ENCODE measurements at places on chromosomes 4 and X.

GRCh38 chr4:26362745-26363439 lies 42.1 kb downstream of the RBPJ start:
- no peak for ATAC-seq

GRCh38 chr4:78166622-78167021 lies 109.5 kb downstream of the FRAS1 start:
- peak; percentile 90 for ATAC-seq

DNA sequence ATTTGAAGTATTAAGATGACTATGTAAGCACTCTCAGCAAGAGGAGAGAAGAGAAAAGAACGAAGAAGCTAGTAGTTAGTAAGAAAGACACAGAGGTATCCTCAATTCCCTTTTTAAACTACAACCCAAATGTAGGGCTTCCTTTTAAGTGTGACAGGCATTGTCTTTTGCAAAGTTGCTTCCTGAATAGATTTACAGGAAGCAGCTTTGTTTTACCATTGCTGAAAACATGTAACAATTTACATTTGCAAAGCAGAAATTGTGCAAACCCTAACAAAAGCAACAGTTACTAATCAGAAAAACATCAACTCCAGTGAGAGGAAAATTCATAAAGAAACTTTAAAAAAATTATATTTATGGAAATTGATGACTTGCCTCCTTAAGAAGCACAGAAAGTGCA lies 96.4 kb downstream of the FAM13A start:
- no peak for ATAC-seq

- ATAC-seq: no peak
These were observed 10.6 kb upstream of the GPM6B start for GRCh38 chrX:13827298-13828090.

GRCh38 chr4:118113220-118113619 lies 78.9 kb downstream of the NDST3 start:
- ATAC-seq: no peak

- ATAC-seq: no peak
These were observed 310.2 kb downstream of the FAT4 start for GRCh38 chr4:125624951-125625350.

DNA sequence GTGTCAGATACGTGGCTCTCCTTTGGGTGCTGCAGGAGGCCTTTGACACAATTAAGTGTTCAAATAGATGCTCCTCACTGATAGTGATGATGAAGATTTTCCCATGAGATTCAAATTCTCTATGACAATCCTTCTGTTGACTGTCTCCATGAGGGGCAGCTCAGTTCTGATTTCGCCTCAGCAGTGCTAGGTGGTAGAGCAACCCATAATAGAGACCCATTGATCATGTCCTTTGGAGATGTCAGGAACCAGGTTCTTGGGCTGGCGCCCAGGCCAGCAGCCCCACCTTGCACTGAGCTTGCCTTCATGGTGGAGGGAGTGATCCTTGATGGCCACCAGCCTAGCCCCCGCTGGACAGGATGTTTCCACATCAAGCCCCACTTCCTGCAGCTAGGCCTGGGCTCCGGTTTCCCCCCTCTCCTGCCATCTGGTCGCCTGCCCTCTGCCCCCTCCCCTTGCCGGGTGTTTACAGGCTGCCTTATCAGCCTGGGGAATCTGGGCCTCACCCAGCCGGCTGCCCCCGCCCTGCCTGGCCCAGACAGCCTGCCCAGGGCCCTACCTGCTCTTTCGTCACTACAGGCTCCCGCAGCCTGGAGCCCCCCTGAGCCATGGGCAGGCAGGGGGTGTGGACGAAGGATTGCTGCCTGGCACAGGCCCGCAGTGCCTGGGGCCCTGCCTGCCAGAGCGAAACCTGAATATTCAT lies 12.6 kb downstream of the ELF4 start:
- ATAC-seq: peak; percentile 93

GRCh38 chrX:153662266-153662665 lies 11.3 kb downstream of the PNCK start:
- no peak for ATAC-seq

DNA sequence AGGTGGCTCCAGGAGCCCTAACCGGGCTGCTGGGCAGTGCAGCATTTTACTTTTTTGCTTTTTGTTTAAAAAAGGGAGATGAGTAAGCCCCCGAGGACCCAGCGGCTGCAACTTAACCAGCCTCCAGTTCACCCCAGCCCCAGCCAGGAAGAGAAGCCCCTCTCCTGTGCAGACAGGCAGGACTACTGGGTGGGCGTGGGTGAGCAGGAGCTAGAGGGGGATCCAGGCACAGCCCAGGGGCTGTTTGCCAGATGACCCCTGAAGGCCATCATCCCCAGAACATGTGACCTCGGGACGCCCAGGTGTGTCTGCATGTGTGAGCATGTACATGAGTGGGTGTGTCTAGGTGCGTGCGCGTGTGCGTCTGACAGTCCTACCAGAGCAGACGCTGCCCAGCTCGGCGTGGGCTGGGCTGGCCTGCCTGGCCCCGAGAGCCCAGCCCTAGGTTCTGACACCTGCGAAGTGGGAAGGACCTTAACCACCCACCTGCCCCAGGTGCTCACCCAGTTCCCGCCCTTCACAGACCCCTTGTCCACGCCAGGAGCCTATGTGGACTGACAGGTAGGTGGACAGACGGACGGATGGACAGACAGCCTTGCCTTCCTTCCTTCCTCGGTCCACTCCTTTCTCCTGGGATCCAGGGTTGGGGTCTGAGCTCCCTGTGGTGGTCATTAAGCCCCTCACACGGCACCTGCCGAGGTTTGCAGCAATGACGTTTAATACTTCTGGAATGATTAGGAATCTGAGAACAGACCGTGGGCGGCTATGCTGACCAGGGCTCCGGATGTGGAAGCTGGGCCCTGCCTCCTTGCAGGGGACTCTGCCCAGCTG lies 7.8 kb upstream of the HAUS3 start:
- no peak for ATAC-seq

DNA sequence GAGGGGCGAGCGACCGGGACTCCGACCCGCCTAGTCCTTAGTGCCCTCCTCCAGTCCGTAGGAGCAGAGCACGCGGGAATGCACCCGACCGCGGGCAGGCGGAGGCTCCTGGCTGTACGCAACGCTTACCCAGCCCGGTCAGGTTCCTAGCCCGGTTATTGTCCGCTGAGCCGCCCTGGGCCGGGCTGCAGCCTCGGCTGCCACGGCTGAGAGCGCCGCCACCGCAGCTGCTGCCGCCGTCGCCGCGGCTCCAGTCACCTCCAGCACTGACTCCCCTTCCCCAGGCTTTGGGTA lies at the start of gene AMER1:
AMER1 (minus strand) TSS at position 268 of the 294 bp plus-strand sequence. CDS start 12,422 bp downstream, outside the sequence.
- peak; percentile 72 for ATAC-seq

DNA sequence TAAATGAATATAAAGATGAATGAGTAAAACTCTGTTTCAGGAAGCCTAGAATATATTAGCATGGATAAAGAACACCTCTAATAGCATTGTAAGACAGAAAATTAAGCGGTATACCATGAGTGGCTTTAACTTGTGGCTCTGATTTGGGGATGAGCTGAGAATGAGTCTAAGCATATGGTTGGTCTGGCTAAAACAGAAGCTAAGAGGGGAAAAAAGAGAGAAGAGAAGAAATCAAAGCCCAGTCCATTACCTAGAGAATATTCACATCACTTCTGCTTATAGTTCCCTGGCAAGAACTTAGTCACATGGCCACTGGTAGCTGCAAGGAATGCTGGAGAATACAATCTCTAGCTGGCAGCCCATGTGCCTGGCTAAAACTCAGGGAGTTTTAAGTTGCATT lies 414.5 kb downstream of the PRDM5 start:
- ATAC-seq: no peak

DNA sequence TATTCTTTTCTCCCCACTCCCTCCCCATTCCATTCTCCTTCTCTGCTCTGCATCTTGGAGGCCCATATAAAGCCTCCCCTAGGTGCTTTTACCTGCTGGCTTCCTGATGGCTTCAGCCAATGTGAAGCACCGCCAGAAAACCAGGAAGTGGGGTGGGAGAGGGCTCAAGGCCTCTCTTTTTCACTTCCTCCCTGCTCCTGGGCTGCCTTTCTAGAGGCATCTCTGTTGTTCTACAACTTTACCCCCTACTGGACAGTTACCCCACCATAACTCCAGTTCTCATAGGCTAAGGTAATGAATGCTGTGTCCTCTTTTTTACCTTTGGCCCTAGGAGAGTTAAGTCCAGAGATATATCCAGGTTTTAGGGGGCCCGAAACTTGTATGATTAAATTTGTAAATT lies 62.4 kb upstream of the PPARGC1A start:
- no peak for ATAC-seq

GRCh38 chrX:74490247-74490646 lies 69.0 kb downstream of the SLC16A2 start:
- no peak for ATAC-seq

GRCh38 chr4:18691431-18692200 lies 670.1 kb upstream of the LCORL start:
- no peak for ATAC-seq

DNA sequence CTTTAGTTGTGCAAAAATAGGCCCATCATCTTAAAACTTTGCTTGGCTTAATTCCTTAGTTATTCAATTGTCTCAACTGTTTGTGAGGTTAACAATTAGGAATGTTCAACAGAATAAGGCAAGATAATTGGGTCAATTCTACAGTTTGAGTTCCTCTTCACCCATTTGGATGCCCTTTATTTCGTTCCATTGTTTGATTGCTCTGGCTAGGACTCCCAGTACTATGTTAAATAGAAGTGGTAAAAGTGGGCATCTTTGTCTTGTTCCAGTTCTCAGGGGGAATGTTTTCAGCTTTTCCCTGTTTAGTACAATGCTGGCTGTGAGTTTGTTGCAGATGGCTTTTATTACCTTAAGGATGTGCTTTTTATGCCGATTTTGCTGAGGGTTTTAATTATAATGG lies 761.5 kb upstream of the GRIA3 start:
- no peak for ATAC-seq

GRCh38 chr4:54315561-54316538 lies 86.8 kb downstream of the PDGFRA start:
- ATAC-seq: no peak

DNA sequence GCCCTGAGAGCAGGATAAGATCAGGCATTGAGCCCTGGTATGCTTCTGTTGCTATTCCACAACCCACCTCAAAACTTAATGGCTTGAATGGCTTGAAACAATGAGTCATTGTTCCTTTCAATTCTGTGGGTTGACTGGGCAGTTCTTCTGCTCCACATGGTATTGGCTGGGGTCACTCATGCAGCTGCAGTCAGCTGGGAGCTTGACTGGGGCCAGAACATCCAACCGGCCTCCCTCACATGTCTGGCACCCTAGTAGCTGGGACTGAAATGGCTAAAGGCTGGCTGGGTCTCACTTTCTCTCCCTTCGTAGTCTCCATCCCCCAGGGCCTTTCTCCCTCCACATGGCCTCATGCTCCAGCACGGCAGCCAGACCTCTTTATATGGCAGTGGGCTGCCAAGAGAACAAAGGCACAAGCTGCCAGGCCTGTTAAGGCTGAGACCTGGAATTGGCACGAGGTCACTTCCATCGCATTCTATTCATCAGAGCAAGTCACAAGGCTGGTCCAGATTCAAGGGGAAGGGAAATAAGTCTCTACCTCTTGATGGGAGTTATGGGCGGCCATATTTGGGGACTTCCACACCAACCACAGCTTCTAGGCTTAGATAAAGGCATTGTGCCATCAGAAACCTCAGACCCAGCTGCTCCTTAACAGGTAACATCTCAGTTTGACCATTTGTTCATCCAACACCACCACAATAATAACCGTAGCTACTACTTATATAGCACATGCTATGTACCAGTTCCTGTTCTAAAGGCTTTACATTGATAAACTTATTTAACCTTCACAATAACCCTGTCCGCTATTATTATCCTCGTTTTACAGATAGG lies 159.7 kb upstream of the ATP6AP2 start:
- ATAC-seq: no peak

- no peak for ATAC-seq
These were observed 109.4 kb downstream of the EFHC2 start for GRCh38 chrX:44234116-44234515.

GRCh38 chr4:113844369-113844768 lies 82.8 kb upstream of the CAMK2D start:
- no peak for ATAC-seq

All from motor neuron (in vitro differentiated cells).